ENCODE measurements at places on chromosomes 12 and 14.

DNA sequence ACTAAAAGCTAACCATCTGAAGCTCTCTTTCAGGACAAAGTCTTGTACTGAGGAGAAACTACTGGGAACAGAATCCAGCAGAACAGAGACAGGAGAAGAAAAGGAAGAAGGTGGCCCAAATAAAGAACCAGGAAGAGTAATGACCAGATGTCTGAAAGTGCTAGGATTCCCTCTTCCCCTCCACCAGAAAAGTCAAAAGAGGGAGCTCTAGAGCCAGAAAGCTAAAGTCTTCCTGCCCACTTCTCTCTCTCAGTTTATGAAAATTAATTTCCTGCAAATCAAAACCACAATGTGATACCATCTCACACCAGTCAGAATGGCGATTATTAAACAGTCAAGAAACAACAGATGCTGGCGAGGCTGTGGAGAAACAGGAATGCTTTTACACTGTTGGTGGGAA is 47.2 kb downstream of the SPPL3 start:
- DNase-seq = no peak

DNA sequence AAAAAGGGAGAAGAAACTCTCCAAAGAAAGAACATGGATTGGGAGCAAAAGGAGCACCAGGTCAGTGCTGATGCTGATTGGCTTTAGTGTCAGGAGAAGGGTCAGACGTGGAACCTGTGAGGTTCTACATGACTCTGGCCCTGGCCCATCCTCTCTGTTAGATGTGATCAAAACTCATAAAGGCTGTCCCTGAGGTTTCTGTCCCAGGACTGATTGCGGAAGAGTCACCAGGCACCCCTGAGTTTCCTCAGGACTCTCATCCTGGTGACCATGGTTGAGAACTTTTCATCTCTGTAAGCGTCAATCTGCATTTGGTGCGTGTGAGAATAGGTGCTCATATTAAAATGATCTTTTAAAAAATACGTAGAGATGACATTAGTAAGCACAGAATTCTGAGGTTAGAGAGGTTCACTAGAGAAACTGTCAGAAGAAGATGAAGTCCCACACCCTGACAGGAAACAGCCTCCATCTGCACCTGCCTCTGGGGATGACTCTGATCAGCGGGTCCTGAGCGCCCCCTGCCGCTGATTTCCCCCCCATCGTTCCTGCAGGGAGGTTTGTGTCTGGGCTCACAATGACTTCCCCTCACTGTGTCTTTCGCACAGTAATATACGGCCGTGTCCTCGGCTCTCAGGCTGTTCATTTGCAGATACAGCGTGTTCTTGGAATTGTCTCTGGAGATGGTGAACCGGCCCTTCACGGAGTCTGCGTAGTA is 741.8 kb downstream of the TMEM121 start:
- DNase-seq = no peak

DNA sequence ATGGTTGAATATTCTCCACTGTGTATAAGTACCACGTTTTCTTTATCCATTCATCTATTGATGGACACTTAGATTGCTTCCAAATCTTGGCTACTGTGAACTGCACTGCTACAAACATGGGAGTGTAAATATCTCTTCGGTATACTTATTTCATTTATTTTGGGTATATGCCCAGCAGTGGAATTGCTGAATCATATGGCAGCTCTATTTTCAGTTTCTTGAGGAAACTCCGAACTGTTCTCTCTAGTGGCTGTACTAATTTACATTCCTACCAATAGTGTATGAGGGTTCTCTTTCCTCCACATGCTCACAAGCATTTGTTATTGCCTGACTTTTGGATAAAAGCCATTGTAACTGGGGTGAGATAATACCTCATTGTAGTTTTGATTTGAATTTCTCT is 623.1 kb upstream of the LRFN5 start:
- DNase-seq = peak; percentile 3

GRCh38 chr14:101588286-101588975 is 27.1 kb downstream of the DIO3 start:
- no peak for DNase-seq

DNA sequence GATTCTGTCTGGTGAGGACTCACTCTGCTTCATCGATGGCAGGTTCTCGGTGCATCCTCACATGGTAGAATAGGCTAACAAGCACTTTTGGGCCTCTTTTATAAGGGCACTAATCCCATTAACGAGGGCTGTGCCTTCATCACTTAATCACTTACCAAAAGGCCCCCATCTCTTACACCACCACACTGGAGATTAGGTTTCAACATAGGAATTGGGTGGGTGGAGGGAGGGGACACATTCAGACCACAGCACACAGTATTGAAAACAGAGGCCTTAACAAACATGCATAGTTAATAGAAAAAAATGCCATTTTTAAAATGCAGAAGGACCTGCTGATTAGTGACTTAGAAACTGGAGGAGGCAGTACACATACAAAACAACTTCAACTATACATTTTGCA is 61.6 kb downstream of the SPPL3 start:
- DNase-seq = no peak

GRCh38 chr12:55681142-55682077 is 26.3 kb downstream of the ITGA7 start:
- DNase-seq = peak; percentile 38

DNA sequence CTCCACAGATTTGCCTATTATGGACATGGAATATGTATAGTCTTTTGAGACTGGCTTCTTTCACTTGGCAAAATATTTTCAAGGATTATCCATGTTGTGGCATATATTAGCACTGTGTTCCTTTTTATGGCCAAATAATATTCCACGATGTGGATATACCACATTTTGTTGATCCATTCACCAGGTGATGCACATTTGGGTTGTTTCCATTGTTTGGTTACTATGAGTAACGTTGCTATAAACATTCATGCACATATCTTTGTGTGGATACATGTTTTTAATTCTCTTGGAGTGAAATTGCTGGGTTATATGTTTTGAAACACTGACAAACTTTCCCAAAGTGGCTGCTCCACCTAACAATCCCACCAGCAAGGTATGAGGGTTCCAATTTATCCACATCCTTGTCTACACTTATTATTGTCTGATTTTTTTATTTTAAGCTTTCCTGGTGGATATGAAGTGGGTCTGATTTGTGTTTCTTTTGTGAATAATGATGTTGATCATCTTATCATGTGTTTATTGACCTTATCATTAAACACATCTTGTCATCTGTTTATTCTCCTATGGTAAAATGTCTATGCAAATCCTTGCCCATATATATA is 116.2 kb upstream of the FRMD6 start:
- no peak for DNase-seq

DNA sequence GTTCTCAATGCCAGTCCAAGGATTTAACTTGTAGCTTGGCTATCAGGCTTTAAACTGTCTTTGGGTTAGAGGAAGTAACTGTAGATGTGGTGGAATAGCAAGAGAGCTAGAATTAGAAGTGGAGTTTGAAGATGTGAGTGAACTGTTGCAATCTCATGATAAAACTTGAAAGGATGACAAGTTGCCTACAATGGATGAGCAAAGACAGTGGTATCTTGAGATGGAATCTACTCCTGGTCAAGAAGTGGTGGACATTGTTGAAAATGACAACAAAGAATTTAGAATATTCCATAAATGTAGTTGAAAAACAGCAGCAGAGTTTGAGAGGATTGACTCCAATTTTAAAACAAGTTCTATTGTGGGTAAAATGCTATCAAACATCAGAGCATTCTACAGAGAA is 199.0 kb downstream of the DUSP6 start:
- DNase-seq = no peak

- DNase-seq = no peak
Measured at GRCh38 chr12:105892362-105892910, 246.3 kb downstream of the NUAK1 start.

DNA sequence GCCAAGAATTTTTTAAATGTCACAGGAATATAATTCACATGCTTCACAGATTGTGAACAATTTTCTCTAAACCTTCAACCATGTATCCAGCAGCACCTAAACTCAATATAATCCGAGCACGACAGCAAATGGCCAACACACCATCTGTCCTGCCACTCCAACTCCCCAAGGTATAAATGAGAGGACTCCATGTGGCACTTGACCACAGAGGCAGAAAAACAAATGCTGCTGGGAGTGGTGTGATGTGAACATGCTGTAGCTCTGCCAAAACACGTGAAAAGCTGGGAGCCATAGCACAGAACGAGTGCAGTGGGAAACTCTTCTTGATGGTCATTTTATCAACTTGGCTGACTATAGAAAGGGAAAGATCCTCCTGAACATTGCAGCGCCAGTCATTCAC is 70.9 kb downstream of the LLPH start:
- DNase-seq = no peak

DNA sequence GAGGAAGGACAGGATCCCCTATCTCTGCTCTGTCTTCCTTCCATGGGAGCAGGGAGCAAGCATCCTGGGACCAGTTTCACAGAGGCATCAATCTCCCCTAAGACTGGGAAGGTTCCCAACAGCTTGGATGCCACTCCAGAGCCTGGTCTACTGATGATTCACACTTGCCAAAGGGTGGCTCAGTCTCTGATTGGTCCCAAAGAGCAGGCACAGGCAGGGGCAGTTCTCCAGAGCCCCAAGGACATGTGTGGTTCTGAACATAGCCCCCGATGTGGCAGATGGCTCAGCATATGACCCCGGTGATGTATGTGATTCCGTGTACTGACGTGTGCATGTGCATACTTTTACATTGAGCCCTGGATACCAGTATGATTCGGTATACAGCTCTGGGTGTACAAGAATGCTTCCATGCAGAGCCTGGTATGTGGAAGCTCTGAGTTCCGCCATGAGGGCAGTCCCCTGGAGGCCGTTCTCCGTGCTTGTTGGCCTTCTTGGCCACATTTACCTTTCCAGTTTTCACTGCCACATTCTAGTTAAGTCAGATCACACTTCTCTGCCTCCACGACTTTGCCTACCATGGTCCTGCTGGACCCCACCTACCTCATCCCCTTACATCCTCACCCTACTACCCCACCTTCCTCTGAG is 21.2 kb downstream of the ITGA7 start:
- DNase-seq = no peak

GRCh38 chr12:51662728-51663154 is 71.7 kb downstream of the SCN8A start:
- DNase-seq = no peak

DNA sequence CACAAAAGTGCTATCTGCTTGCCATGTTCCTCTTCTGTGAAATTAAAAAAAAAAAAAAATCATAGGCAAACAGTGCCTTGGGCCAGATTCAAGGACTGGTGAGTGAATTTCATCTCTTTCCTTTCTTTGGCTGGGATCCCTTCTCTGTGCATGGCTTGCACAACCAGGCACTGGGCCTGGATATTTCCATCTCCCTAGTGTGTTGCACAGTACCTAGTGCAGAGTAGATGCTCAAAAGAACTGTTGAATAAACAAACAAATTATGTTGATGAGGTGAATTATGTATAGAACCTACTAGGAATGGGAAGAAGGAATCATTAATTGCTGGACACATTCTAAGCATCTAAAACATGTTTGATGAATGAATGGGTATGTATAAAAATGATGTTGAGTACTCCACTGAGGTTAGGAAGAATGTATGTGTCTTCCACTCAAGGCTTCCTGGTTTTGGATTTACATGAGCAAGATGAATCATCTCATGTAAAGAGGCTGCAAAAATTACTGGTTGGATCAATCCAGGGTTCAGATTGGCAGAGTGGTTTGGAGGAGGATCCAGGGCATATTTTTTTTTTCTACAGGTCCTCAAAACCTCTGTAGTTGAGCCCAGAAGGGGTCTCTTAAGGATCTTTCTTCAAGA is 93.2 kb downstream of the EMP1 start:
- peak; percentile 67 for DNase-seq

DNA sequence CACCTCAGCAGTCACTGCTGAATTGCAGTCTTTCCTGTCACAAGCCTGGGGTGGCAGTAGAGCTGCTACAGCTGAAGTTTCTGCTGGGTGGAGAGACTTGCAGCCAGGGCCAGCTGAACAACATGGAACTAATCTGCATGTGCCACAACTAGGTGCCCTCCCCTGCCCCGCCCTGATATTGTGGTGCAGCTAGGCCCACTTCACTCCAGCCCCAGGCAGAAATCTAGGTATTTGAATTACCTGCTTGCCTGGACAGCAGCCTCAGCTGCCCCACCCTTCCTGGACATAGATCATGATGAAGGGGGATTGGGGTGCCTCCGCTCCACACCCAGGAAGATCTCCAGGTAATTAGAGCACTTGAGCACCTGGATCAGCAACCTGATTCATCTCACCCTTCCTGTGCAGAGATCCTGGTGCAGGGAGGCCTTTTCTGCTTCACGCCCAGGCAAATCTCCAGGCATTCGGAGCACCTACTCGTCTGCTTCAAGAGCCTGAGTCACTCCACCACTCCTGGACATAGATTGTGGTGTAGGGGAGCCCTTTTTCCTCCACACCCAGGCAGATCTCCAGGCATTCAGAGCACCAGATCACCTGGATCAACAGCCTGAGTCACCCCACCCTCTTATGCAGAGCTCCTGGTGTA is 477.0 kb downstream of the SOX5 start:
- no peak for DNase-seq

GRCh38 chr12:79454338-79454843 is 236.4 kb downstream of the PAWR start:
- peak; percentile 42 for DNase-seq

GRCh38 chr12:72523754-72524153 is 251.6 kb downstream of the TRHDE start:
- no peak for DNase-seq

DNA sequence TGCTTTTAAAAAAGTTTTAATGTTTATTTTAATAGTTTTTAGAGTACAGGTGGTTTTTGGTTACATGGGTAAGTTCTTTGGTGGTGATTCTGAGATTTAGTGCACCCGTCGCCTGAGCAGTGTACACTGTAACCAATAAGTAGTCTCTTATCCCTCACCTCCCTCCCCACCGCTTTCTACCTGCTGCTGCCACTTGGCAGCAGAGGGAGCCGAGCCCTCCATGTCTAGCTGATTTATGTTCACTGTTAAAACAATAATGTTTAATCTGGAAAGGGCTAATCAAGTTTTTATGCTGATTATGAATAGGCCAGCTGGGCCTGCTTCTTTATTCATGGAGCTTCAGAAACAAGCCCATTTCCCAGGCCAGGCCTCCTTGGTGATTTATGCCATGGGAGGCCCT is 73.1 kb downstream of the ADCK1 start:
- DNase-seq = no peak

DNA sequence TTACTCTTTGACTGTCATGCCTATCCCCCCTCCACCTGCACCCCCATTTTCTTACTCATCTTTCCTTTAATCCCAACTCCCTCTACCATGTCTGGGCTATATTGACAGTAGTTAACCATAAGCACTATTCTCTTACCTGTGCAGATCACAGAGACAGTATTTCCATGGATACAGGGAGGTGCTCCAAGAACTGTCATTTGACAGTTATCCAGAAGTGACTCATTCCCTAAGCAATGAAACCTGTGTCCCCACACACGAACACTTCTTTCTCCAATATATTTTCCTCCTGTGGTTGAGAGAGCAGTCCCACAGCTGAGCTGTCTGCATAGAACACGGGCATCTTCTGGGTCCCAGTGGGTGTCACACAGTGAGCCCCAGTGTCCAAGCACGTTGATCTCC is 68.8 kb downstream of the CD163L1 start:
- DNase-seq = no peak

- no peak for DNase-seq
Measured at GRCh38 chr12:111129149-111129767, 208.9 kb upstream of the MYL2 start.

Data from fibroblast of upper back skin (primary cell).